GM23338 (cell line): ENCODE measurements at places on chromosomes 11 and 22.

GRCh38 chr11:12329797-12330196, 47.6 kb upstream of the PARVA start:
- DNase-seq = no peak

DNA sequence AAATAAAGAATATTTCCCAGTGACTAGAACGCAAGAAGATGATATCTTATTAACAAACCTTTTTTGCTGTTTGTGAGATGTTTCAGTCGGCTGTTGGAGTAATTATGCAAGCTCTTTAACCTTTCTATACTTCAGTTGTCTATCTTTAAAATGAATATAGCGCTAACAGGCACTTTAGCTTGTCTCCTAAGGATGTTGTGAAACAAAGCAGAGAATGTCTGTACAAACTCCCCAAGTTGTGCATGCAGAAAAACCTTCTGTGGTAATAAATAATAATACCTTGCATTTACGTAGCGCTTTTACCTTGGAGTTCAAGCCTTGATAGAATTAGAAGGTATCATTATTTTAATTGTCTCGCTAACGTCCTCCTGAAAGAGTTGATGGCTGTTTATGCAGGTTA, 1.9 kb upstream of the KDM2A start:
- no peak for DNase-seq

DNA sequence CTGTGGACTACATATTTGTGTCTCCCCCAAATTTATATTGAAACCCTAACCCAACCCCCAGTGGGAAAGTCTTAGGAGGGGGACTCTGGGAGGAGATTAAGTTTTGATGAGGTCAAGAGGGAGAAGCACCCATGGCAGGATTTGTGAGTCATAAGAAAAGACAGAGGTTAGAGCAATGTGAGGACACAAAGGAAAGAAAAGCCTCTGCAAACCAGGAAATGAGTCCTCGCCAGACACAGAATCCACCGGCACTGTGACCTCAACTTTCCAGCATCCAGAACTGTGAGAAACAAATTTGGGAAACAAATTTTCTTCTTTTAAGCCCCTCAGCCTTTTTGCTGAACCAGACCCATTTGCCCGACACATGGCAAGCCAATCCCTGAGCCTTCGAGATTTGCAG, 397.0 kb downstream of the NTM start:
- no peak for DNase-seq

- no peak for DNase-seq
Observed at GRCh38 chr11:11407065-11407762, 54.2 kb upstream of the CSNK2A3 start.

DNA sequence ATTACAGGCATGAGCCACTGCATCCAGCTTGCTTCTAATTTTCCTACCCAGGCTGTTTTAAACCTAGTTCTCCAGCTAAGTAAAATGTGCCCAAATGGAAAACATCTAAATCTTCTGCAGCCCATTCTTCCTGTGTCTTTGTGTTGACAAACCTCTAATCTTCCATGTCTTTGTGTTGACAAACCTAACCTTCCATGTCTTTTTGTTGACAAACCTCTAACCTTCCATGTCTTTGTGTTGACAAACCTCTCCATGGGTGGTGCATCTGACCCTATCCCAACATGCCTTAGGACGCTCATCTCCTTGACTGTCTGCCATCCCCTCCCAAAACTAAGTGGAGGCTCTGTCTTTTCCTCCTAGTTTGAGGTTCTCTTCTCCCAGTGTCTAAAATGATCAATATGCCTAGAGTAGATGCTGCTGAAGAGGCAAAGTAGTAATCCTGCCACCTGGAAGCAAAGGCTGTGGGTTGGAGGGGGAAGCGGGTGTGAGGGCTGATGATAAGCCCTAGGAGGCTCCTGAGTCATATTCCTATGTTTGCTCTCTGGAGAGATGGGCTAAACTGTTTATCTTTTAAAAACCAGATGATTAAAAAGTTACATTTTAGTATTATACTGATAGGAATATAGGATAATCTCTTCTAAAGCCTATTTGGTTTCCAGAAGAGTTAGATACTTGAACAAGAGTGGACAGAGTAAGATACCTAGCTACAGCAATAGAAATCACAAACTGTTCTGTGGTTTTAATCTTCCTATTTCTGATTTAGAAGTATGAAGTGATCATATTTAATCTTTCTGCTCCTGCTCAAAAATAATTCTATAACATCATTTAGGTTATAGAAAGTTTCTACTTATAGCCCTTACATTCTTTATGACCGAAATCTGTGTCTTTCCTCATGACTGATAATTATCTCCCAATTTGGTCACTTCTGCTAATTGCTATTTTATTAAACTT, 7.9 kb downstream of the FEN1 start:
- no peak for DNase-seq

DNA sequence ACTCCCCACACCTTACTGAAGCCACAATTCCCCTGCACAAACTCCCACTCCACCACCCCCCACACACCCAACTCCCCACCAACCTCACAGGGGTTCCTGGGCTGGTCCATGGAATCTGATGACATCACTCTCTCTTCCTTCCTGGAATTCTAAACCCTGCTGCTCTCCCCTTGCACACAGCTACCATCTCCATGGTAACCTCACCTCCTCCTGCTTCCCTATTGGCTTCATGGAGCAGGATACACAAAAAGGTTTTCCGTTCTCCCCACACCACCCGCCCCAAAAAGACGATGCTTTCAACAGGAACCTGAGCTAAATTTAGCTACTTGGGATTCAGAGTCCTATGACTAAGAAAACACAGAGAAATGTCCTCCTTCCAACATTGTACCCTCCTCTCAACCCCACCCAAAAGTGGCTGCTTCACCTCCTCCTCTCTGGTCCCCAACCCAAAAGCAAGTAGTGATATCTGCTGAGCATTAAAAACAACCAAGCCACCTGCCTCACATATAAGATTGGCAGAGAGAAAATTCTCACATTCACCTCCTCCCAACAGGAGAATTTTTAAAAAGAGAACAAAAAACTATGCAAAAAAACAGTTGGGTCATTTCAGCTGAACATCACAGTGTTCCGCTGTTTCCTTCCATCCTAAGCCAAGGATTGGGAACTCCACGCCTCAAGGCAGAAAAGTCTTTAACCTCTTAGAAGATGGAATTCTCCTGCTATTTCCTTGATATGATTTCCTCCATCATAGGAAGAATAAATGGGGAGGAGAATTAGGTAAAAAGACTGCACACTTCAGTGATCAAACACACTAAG, 66.9 kb downstream of the RBFOX2 start:
- DNase-seq = peak; percentile 96

DNA sequence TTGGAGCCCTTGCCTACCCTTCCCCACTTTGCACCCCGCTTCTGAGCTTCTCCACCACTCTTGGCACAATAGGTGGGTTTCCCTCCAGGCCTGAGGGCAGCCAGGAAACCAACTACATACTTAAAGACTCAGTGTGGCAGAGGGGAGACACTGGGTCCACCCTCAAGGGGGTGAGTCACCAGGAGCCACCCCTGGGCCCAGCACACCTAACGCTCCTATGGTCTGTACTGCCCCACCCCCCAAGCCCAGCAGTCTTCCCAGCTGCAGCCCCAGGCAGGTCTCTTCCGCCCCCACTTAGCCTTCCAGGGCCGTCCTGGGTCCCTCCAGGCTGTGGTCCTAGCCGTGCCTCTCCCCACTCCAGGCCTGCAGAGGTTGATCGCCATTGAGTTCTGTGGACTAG, 3.2 kb upstream of the TMPRSS13 start:
- DNase-seq = no peak

- DNase-seq = no peak
Observed at GRCh38 chr11:62401356-62401755, 17.5 kb upstream of the SCGB1A1 start.

- DNase-seq = peak; percentile 87
Observed at GRCh38 chr11:111565114-111565720, 24.7 kb downstream of the LAYN start.

- DNase-seq = no peak
Observed at GRCh38 chr11:71500601-71501021, 26.5 kb upstream of the KRTAP5-7 start.

DNA sequence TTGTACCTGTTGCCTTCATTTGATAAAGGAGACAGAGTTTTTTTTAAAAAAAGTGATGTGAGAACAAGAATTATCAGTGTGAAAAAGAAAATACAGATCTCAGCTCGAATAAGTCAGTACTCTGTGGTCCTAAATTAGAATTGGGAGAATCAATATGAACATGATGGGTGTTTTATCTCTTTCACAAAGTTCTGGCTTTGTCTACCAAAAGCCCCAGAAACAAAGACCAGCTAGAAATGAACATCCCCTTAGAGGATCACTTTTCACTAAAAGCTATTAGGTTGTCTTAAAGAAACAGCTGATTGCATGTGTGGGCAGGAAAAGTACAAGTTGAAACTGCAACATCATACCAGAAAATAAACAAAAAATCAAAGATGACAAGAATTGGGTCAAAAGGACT, 8.4 kb upstream of the ST14 start:
- DNase-seq = no peak

DNA sequence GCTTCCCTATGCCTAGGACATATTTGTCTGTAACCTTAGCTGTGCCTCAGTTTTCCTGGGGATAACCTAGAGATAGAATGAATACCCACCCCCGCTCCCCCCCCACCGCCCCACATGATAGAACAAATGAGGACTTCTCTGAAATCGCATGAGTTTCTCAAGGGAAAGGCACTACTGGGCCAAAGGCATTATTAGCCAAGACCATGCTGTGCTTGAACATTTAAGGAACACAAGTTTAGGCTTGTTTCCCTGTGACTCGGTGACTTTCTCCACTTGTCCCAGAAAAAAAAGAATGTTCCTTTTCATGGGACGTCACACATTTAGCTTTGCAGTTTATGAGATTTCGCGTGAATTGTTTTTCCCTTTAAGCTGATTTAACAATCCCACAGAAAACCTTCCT, 51.4 kb upstream of the CRTAM start:
- no peak for DNase-seq

- DNase-seq = no peak
Observed at GRCh38 chr11:2555891-2556290, 111.1 kb downstream of the KCNQ1 start.

DNA sequence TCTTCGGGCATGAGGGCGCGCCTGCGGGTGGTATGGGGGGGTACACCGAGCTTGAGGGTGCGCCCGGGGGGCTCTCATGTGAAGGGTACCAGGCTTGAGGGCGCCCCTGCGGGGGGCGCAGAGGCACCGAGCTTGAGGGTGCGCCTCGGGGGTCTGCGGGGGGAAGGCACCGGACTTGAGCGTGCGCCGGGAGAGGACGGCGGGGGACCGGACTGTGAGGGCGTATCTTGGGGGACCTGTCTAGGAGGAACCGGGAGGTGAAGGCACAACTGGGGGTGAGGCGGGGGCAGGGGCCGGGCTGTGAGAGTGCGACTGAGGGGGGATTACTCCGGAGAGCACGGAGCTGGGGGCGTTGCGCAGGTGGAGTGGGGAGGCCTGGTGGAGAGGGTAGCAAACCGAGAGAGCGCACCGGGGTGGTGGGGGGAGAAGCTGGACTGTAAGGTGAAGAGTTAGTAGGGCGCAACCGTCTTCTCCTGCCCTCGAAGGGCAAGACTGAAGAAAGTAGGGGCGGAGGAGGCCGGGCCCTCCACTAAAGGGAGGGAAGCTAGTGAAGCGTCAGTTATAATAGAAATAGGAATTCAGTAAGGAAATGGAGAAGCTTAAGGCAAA, 1.1 kb upstream of the DDX6 start:
- peak; percentile 51 for DNase-seq

GRCh38 chr11:65803797-65804492, 17.1 kb downstream of the OVOL1 start:
- peak; percentile 31 for DNase-seq
